ENCODE measurements at places on chromosomes 1 and 21.

GRCh38 chr21:41952568-41953248 is 1.1 kb downstream of the C2CD2 start:
- no peaks in the 10 kb centered on the region for H3K36me3 ChIP-seq
- no peak for DNase-seq
- H3K27me3 ChIP-seq: no peaks in the 10 kb centered on the region
- peak overlapping the region; percentile 16 for H3K4me3 ChIP-seq
- peaks cover 11% of the 10 kb centered on the region for H3K4me1 ChIP-seq
- no peak overlapping the region for H3K27ac ChIP-seq

DNA sequence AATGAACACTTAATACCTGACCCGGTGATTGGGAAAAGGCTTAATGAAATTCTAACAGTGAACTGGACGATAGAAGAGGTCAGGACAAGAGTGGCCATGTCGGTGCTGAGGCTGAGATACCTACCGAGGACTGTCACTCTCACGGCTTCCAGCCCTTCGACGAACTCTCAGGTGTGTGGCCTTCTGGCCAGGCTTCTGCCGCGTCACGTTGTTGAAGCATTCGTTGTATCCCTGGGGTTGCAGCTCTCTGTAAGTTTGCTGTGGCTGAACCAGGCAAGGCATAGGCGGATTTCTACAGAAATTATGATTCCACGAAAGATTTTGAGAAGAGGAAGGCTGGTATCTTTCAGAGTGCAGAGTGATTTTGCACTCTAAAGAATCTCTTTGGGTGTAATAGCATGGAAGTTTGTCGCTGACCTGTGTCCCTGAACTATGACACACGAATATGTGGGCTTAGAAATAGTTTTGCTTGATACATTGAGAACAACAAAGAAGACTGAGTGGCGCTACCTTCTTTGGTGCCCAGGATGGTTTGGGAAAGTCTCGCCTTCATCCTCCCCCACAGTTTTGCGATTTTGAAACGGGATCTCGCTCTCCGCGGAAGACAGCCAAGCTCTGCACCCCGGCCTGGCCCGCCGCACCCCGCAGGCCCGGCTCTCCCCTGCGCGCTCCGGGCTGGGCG is 403 bp upstream of the EPHX4 start:
- DNase-seq: no peak
- no peaks in the 10 kb centered on the region for H3K36me3 ChIP-seq
- H3K27ac ChIP-seq: no peak overlapping the region

DNA sequence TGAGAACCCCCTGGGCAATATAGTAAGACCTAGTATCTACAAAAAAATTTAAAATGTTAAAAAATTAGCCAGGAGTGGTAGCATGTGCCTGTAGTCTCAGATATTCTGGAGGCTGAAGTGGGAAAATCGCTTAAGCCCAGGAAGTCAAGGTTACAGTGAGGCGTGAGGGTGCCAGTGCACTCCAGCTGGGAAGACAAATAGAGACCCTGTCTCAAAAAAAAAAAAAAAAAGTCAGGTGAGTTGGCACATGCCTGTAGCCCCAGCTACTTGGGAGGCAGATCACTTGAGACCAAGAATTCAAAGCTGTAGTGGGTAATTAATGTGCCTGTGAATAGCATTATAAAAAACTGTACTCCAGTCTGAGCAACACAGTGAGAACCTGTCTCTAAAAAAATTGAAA is 4.6 kb downstream of the BECN2 start:
- no peaks in the 10 kb centered on the region for H3K4me1 ChIP-seq
- H3K36me3 ChIP-seq: no peaks in the 10 kb centered on the region
- no peak for DNase-seq
- no peak overlapping the region for H3K27ac ChIP-seq

- no peak overlapping the region for H3K4me3 ChIP-seq
- no peaks in the 10 kb centered on the region for H3K27me3 ChIP-seq
- no peak for DNase-seq
These were observed 35.3 kb downstream of the DTL start for GRCh38 chr1:212070720-212071302.

- H3K36me3 ChIP-seq: no peaks in the 10 kb centered on the region
- no peaks in the 10 kb centered on the region for H3K4me1 ChIP-seq
- H3K4me3 ChIP-seq: no peak overlapping the region
- no peaks in the 10 kb centered on the region for H3K27me3 ChIP-seq
- no peak overlapping the region for H3K27ac ChIP-seq
- DNase-seq: no peak
These were observed 109.0 kb downstream of the UBE2U start for GRCh38 chr1:64312431-64312830.

DNA sequence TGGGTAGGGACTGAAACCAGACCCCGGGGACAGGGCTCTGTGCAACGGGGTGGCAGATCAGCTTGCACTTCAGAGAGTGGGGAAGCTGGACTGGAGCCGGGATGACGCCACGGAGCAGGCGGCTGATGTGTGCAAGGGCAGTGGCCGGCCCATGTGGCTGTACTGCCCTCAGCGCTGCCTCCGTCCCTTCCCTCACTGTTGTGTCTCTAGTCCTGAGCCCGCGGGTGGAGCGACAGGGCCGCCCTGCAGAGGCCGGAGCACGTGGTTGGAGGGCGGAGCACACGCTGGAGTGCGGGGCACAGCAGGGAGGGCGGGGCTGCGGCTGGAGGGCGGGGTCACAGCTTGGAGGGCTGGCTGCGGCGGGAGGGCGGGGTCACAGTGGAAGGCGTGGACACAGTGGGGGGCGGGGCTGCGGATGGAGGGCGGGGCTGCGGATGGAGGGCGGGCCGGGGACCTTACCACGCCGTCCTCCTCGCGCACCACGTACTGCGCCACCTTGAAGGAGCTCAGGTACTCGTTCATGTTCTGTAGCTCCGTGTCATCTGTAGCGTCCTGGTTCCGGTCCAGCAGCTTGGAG is 52.4 kb downstream of the CHD5 start:
- H3K27ac ChIP-seq: no peak overlapping the region
- no peak overlapping the region for H3K4me3 ChIP-seq
- DNase-seq: peak; percentile 73
- H3K36me3 ChIP-seq: no peaks in the 10 kb centered on the region

DNA sequence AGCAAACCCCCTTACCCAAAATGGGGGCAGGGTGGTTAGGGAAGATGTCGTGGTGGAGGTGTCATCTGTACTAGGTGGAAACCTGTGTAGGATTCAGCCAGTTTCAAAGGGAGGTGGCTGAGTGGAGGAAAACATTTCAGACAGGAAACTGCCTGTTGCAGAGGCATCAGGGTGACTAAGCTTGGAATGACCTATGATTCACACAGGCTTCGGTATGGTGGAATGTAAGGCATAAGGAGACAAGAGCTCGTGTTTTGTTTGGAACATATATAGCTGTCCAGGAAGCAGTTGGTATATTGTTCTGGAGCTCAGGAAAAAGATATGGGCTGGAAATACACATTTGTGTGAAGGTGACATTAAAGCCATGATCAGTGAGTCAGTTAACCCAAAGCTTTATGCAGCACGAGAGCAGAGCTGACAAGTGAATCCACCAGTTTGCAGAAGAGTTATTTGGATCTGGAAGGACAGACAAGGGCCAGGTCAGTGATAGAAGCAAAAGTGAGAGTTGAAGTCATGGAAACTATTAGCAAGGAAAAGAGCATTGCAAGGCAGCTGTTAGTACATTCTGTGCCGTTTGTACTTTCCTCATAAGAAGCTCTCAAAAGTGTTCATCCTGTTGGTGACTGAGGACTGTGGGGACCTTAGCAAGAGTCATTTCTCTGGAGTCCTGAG is 12.2 kb downstream of the UTP25 start:
- H3K36me3 ChIP-seq: peaks cover 97% of the 10 kb centered on the region
- no peaks in the 10 kb centered on the region for H3K27me3 ChIP-seq

- H3K4me1 ChIP-seq: peaks cover 7% of the 10 kb centered on the region
- no peaks in the 10 kb centered on the region for H3K27me3 ChIP-seq
- H3K4me3 ChIP-seq: no peak overlapping the region
These were observed 9.4 kb upstream of the GNL2 start for GRCh38 chr1:37605061-37605650.

DNA sequence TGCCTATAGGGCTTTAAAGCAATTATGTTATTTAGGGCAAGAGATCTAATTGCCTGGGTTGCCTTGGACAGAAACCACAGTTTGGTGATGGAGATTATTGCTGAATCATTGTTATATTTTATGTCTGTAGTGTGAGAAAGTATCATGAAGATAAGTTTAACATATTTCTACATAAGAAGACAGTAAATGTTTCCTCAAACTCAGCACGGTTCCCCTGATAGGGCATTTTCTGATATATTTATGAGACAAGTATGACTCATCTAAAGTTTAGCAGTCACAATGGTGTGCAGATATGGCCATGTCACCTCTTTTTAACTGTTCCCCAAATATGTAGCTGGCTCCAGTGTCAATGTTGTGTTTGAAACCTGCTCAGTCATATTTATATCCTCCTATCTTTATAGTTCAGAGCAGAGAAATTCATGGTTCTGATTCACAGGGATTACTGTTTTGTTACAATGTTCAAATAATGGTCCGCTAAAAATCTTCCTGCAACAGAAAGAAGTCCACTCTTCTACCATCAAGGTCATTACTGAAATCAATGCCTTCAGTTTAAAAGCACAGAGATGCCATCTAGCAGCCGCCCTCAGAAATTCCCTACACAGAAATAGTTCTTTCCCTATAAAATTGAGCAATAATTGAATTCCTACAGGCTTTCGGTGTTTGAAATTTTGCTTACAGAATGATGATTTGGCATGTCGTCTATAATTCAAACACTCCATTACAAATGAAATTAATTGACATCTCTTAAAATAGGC is 3.7 kb downstream of the OLFM3 start:
- H3K4me3 ChIP-seq: no peak overlapping the region
- H3K27ac ChIP-seq: no peak overlapping the region

DNA sequence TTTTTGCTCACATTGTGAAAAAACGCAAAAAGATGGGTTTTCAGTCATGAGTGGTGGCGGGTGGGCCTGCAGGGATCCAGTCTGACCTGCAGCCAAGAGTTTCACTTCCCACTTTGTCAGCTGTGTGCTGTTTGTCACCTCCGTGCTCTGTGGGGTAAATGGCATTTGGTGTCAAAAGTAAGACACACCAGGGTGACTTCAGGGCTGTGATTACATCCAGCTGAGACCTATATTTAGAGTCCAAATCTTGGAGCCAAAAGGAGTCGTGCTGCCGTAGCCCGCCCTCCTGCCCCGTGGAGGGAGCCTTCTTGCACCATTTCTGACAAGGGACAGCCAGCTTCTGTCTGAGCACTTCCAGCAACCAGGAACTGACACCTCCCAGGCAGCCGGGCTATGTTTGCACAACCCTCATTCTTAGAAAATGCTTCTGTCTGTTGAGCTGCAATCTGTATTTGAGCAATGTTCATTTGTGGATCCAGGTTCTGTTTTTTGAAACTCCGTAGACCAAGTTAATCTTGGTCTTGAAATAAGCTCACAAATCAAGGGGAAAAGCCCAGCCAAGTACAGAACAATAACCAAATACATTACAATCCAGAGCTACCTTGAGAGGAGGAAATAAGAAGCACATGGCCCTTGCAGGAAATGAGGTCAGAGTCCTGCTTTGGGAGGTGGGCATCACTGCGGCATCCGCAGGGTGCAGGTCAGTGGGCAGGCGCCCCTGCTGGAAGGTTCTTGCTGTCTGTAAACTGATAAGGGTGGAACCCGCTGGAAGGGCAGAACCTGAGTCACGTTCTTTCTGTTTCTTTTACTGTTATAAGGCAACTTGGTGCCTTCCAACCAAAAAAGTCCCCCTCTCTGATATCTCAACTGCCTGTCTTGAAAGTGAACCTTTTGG is 14.4 kb downstream of the ABCG1 start:
- peak; percentile 78 for DNase-seq
- no peaks in the 10 kb centered on the region for H3K36me3 ChIP-seq
- H3K4me3 ChIP-seq: peak overlapping the region; percentile 57
- no peaks in the 10 kb centered on the region for H3K27me3 ChIP-seq
- H3K4me1 ChIP-seq: peaks cover 91% of the 10 kb centered on the region

- H3K4me1 ChIP-seq: no peaks in the 10 kb centered on the region
- H3K27ac ChIP-seq: no peak overlapping the region
- H3K4me3 ChIP-seq: no peak overlapping the region
- H3K27me3 ChIP-seq: no peaks in the 10 kb centered on the region
- no peaks in the 10 kb centered on the region for H3K36me3 ChIP-seq
These were observed 1355.8 kb upstream of the PRMT6 start for GRCh38 chr1:105700723-105701122.

GRCh38 chr1:20684050-20684620 is 23.0 kb upstream of the DDOST start:
- H3K27ac ChIP-seq: no peak overlapping the region
- no peak overlapping the region for H3K4me3 ChIP-seq
- H3K4me1 ChIP-seq: peaks cover 2% of the 10 kb centered on the region
- no peak for DNase-seq
- H3K27me3 ChIP-seq: no peaks in the 10 kb centered on the region
- H3K36me3 ChIP-seq: no peaks in the 10 kb centered on the region

DNA sequence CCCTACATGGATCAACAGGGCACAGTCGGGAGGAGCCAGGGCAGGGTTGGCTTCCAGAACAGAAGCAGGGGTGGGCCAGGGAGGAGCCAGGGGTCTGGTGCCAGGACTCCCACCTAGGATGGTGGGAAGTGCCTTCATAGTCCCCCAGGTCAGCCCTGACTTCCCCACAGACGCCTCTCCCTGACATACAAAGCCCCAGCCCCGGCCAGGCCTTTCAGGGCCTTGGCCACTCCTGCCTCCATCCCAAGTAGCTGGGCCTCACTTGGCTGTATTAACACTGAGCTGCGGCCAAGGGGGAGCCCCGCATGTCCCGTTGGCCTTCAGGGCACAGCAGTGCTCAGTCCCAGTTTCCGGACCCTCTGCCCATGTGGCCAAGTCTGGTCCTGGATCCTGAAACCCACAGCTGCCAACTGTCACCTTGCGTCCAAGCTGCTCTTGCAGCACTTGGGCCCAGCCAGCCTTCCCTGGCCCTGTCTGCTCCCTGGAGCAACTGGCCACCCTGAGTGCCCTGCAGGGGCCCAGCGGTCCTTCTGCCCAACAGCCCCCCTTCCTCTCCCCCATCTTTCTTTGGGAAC is 627.8 kb downstream of the MATN1 start:
- H3K36me3 ChIP-seq: no peaks in the 10 kb centered on the region
- no peak for DNase-seq
- no peak overlapping the region for H3K27ac ChIP-seq
- H3K4me3 ChIP-seq: no peak overlapping the region
- no peaks in the 10 kb centered on the region for H3K27me3 ChIP-seq

GRCh38 chr1:150621497-150622302 is 7.7 kb downstream of the ENSA start:
- no peak overlapping the region for H3K4me3 ChIP-seq
- peaks cover 30% of the 10 kb centered on the region for H3K4me1 ChIP-seq
- H3K27ac ChIP-seq: peak overlapping the region; percentile 23
- peak; percentile 57 for DNase-seq

GRCh38 chr1:231828182-231828920 is 201.8 kb downstream of the DISC1 start:
- no peak for DNase-seq
- no peaks in the 10 kb centered on the region for H3K27me3 ChIP-seq
- H3K4me3 ChIP-seq: no peak overlapping the region

GRCh38 chr1:80593197-80593596 is 1207.5 kb upstream of the ADGRL2 start:
- no peak overlapping the region for H3K4me3 ChIP-seq
- no peaks in the 10 kb centered on the region for H3K27me3 ChIP-seq
- no peak overlapping the region for H3K27ac ChIP-seq

GRCh38 chr21:38741950-38742256 is 63.8 kb upstream of the ETS2 start:
- H3K4me3 ChIP-seq: no peak overlapping the region
- DNase-seq: no peak
- H3K4me1 ChIP-seq: peaks cover 15% of the 10 kb centered on the region

Data from CD4-positive, alpha-beta T cell (primary cell).